COR-L47 (cell line): ENCODE measurements at places on chromosomes 7 and 10.
A peak's percentile ranks its signal among the peaks of the same experiment; 100 is the strongest.

- no peak for DNase-seq
Measured at GRCh38 chr10:73307203-73307800, 51.4 kb downstream of the CFAP70 start.

GRCh38 chr7:5646846-5647245, 134.6 kb downstream of the RNF216 start:
- no peak for DNase-seq

- no peak for DNase-seq
Measured at GRCh38 chr7:8639668-8640067, 206.3 kb downstream of the NXPH1 start.

DNA sequence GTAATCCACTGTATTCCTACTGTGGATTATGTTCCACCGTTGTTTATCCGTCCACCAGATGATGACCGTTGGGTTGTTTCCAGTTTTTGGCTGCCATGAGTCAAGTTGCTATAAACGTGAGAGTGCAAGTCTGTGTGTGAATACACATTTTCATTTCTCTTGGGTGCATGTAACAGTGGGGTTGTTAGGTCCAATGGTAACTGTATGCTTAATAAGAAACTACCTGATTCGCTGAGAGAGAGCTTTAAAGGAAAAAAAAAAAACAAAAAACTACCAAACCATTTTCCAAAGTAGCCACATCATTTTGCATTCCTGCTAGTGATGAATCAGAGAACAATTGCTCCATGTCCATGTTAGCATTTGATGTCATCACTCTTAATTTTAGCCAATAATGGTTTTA, 15.9 kb downstream of the UBN2 start:
- no peak for DNase-seq

DNA sequence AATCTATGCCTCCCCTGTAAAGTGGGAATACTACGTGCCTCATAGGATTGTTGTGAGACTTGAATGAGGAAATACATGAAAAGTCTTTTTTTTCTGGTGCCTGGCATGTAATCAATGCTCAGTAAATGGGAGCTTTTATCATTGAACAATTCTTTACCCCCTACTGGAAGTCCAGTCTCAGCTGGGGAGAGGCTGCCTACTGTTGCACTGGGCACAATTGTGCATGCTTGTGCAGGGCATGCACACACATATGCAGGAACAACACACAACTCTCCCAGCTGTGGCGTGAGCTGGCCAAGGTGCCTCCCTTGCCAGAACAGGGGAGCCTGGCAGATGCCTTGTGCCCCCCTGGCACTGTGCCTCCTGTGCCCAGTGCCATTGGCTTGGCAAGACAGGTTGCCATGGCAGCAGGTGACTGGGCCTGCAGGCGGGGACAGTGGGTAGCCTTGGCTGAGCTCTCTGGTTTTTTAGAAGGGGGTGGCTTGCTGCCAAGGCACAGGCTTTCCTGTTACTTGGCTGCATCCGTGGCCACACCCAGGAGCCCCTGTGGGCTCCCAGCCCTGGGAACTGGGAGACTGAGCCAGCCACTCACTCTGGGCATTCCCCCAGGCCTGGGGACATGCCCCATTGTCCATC, 16.1 kb upstream of the PALD1 start:
- peak; percentile 91 for DNase-seq

DNA sequence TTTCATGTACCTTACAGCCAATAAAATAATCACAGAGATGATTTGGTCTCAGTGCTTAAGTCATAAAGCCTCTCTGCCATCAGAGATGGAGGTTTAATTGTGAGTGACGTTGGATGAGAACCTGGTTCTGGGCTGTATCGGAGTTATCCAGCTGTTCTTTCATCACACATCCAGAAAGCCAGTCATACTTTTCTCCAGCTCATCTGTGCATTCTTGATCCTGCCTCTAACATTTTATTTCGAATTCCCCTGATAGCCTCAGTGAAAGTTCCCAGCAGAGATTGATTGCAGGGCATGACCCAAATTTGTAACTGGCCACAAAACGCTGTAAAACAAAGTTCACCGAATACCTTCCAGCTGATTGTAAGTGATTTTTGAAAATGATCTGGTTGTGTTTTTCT, 212.6 kb upstream of the HABP2 start:
- DNase-seq = no peak
